Tibial artery (tissue), 4 donors: ENCODE measurements at places on chromosomes 7 and 10.

- DNase-seq, result no peak
Observed at GRCh38 chr10:73964743-73965142, 33.2 kb upstream of the VCL start.

- no peak for DNase-seq
Observed at GRCh38 chr10:34137201-34137600, 677.9 kb downstream of the PARD3 start.

DNA sequence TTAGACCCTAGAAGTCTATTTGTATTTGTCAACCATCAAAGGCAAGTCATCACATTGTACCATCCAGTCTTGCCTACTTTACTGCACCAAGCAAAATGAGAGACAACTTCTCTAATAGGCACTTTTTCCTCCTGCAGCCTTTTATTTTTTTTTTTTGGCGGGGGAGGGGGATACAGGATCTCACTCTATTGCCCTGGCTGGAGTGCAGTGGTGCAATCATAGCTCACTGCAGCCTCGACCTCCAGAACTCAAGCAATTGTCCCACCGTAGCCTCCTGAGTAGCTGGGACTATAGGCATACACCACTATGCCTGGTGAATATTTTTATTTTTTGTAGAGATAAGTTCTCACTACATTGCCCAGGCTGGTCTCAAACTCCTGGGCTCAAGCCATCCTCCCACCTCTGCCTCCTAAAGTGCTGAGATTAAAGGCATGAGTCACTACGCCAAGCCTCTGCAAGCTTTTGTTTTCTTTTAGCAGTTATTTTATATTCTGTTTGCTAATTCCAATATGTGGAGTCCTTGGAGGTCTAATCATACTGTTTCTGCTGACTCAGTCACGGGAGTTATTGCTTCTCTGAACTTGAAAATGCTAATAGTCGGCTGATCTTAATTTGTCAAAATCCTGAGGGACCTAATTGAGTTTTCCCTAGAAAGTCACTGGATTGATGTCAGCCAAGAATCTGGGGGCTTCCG lies 14.2 kb downstream of the KPNA7 start:
- DNase-seq, result no peak

DNA sequence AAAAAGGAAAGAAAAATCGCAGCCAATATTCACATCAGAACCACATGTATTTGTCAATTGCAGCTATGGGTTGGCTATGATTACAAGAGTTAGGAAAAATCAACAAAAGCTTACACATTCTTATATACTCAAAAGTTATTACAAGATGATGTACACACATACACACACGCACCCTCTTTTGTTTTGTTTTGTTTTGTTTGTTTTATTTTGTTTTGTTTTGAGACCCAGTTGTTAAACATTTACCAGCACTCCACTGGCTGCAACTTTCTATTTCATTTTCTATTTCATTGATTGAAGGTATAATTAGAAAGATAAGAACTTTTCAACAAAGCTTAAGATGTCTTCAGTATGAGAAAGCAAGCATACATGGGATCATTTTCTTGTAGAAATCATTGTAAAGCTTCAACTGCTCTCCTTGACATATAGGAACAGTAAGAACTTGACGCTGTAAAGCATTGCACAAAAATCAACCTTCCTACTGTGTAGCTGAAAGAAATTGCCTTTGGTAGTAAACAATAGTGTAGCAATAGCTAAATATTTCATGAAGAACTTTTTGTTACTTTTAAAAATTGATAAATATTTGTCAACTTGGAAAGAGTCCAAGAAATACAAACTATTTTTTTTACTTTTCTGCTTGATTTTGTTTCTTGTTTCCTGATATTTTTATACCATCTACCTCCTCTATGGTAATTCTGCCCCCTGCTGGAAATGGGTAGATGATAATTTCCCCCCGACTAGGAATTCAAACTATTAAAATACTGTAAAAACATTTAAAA lies 205.9 kb downstream of the MBL2 start:
- DNase-seq, result no peak

GRCh38 chr10:71783917-71784678 lies 10.8 kb upstream of the VSIR start:
- no peak for DNase-seq

- no peak for DNase-seq
Observed at GRCh38 chr7:87961754-87962153, 27.7 kb downstream of the ADAM22 start.

DNA sequence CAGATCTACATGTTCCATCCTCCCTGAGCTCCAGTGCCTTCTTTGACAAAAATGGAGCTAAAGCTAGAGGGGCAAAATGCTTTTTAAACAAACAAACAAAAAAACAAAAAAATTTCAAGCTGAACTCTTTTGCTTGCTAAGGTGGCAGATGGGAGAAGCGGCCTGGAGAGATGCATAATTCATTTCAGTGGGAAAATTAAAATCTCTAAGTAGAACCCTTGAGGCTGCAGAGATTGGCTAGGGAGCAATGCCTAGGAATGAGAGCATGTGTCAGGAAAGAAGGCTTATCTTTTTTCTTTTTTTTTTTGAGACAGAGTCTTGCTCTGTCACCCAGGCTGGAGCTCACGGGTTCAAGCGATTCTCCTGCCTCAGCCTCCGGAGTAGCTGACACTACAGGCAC lies 46.4 kb upstream of the SAMD8 start:
- no peak for DNase-seq

- DNase-seq, result no peak
Observed at GRCh38 chr7:33986451-33986850, 81.1 kb downstream of the BMPER start.

GRCh38 chr7:36682102-36682501 lies 42.2 kb downstream of the AOAH start:
- no peak for DNase-seq

GRCh38 chr10:113033991-113034390 lies 83.9 kb downstream of the TCF7L2 start:
- DNase-seq, result no peak

GRCh38 chr10:89580243-89580642 lies 44.8 kb upstream of the SLC16A12 start:
- no peak for DNase-seq

DNA sequence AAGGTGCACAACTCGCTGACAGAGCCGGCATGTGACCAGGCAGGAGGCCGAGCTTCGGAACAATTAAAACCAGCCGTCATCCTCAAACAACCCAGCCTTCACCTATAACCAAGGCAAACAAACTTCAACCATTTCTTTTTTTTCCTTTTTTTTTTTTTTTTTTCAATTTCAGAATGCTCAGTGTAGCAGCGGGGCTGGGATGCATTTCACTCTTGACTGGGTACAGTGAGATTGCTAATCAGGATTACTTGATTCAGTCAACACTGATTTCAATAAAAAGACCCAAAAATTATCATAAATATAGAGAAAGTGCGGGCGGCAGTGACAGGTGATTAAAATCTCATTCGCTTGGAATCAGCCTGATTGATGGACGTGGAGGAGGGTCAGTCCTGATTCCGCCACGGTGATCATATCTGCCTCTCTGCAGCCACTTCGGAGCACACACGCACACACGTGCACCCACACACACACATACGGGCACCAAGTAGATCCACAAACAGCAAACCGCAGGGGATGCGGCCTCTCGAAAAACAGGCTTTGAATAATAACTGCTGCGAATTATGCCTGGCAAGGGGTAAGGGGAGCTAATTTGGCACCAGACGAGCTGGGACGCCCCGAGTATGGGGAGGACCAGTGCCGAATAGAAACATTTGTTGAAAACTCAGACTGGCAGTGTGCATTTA lies 31.2 kb downstream of the EBF3 start:
- DNase-seq, result no peak

- DNase-seq, result no peak
Observed at GRCh38 chr7:101308245-101309085, 13.1 kb downstream of the IFT22 start.

DNA sequence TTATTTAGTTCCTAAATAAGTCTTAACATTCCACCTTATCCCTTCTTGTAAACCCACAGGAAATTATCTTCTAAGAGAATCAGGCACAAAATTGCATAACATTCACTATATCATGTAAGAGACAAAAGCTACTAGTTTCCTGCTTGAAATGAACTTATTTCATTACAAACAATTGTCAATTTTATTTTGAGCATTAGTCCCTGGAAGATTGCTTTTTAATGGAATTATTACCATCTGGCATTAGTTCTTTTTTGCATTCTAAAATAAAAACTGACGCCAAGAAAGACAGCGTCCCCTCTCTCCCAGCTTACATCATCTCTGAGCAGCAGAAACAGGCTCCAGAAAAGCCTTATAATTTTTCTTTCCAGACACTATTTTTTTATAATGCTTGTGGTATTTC lies 121.8 kb downstream of the NOC3L start:
- DNase-seq, result no peak

DNA sequence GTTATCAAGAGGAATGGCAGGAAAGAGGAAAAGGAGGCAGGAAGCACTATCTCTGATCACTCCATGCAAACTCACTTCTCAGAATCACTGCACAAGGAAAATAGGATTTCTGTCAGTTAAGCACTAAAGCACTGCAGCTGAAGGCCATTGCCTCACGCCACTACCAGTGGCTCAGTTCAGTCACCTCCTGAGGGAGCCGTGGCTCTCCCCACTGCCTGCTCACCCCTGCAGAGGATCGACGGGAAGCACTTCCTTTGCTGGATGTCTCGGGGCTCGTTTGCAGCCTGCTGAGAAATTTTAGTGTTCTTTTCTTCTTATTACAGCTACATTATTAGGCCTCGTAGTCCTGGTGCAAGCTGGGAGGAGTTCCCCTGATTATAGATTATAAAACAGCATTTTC lies 90.1 kb upstream of the ADCY1 start:
- no peak for DNase-seq

GRCh38 chr7:47682874-47683273 lies 101.0 kb upstream of the TNS3 start:
- no peak for DNase-seq

DNA sequence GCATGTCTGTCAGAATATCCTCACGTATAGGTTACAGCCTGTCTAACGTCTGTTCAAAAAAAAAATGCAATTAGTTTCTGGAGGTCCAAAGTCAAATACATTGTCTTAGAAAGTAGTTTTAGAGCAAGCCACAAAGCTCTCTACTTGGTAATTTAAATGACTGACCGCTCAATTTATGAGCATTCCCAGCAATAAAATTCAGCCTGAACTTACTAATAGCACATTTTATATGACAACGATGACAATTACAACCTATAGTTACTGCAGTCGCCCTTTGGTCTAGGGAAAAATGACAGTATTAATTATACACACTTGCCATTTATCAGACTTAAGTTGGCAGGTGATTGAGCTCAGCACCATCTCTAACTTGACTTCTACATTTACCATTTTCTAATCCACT lies 425.8 kb upstream of the STEAP1 start:
- no peak for DNase-seq

DNA sequence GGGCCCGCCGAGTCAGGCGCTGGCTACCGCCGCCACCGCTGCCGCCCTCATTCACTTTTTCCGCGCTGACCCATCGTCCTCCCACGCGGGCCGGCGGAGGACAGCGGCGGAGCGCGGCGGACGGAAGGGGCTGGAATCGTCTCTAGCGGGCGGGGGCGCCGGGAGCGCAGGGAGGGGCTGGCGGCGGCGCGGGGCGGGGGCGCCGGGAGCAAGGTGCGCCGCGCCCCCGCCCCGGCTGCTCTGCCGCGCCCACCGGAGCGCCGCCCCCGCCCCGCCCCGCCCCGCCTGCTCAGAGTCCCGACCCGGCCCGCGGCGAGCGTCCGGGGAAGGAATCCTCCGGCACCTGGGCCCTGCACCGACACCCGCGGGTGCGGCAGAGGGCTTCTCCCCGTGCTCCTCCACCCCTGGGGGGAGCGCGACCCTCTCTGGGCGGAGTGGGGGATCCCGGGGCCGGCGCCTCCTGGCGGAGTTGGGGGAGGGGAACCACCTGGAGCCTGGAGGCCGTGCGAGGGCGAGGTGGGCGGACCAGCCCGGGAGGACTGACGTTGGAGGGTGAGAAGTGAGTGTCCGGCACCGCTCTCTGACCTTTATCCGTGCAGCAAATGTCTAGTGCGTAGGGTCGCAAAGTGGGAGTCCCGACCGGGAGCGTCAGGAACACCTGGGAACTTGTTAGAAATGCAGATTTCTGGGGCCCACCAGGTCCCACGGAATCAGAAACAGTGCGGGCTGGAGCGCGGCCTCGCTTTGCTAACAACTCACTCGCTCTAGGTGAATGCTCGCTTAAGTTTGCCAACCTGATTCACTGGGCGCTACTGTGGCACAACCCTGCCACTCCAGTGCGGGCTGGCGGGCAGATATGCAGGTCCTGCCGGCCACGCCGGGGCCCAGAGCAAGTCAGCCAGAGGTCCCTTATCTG lies at the start of gene COBL:
Gene COBL (minus strand): TSS at position 144 of the 916 bp plus-strand sequence. CDS start 176 bp downstream, outside the sequence.
- no peak for DNase-seq
